ENCODE measurements at places on chromosomes 4 and X. TPM values are rescaled to one million over a fixed set of nuclear protein-coding genes. Genes with fewer than 3 reads are reported as not detected.

ASB9 gene
- 2.0 TPM for total RNA-seq

CDKL5 gene
- 1.3 TPM for total RNA-seq

NHS gene
- total RNA-seq: 11.6 TPM

RBBP7 gene
- total RNA-seq: 134 TPM

TCEAL7 gene
- total RNA-seq: 44.2 TPM

HSFX1 gene
- total RNA-seq: not detected

SATL1 gene
- total RNA-seq: not detected

SPANXA1 gene
- not detected for total RNA-seq

NIPAL1 gene
- 0.50 TPM for total RNA-seq

TRAM1L1 gene
- total RNA-seq: 3.9 TPM

CACNA1F gene
- not detected for total RNA-seq

MOSPD2 gene
- 11.3 TPM for total RNA-seq

NLGN4X gene
- total RNA-seq: not detected

PPP1R2C gene
- not detected for total RNA-seq

USP27X gene
- 1.2 TPM for total RNA-seq

TECRL gene
- not detected for total RNA-seq

NRK gene
- 15.8 TPM for total RNA-seq

MAMLD1 gene
- 1.2 TPM for total RNA-seq

TBC1D8B gene
- total RNA-seq: 4.5 TPM

NLGN3 gene
- 1.2 TPM for total RNA-seq
